ENCODE measurements at places on chromosomes 3 and 15.

GRCh38 chr15:78417754-78418630 lies 20.0 kb upstream of the IREB2 start:
- no peak for DNase-seq

DNA sequence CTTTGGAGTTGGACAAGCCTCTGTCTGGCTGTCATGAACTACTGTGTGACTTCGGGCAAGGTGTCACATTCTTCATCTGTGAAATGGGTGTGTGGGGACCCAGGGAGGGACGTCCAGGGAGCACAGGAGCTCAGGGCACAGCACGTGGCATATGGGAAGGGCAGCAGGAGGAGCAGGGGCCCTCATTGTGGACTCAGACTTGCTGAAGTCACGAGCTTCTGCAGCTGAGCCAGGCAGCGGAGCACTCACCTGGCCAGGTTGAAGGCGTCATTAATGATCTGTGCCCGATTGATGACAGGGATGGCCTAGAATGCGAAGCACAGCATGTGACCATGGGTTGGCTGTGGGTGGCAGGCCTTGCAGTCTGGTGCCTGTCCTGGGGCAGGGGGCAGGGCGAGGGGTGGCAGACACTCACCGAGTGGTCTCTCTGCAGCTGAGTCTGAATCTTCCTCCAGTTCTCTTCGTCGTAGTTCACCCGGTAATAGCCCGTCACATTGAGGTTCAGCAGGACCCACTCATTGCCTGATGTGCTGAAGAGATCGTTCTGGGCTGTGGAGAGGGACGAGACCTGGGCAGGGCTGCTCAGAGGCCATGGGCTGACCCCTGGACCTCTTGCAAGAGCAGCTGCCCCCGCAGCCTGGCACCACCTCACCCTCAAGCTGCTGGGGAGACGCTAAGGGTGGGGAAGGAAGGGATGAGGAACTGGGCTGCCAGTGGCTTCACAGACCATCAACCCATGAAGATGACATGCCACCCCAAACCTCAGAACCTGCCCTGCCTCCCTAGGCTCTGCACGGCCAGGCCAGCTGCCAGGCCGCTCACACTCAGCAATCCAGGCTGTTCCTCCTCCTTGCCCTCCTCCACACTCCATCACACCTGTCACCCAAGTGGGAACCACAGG lies 15.4 kb downstream of the ANPEP start:
- no peak for DNase-seq

DNA sequence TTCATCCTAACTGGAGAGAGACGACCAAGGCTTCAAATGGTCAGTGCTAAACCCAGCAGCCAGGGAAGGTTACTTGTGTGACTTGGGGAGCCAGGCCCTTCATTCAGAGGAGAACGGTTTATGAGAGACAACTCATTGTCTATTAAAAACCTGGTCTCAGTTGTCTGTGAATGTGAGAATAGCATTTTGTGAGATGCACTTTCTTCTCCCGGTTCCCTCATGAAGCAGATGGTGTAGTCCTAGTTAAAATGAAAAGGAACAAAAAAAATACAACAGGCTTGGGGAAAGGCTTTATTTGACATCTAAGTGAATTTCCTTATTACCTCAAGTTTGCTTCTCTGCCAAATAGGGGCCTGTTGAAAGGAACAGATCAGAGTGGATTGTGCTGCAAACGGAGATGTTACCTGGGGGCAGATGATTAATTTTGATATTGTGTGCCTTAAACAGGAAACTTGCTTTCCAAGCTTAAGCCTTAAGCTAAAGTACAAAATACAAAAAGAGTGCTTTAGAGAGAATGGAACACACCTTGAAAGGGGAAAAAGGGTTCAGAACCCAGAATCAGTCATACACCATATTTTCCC lies 202.7 kb upstream of the BHLHE40 start:
- no peak for DNase-seq

DNA sequence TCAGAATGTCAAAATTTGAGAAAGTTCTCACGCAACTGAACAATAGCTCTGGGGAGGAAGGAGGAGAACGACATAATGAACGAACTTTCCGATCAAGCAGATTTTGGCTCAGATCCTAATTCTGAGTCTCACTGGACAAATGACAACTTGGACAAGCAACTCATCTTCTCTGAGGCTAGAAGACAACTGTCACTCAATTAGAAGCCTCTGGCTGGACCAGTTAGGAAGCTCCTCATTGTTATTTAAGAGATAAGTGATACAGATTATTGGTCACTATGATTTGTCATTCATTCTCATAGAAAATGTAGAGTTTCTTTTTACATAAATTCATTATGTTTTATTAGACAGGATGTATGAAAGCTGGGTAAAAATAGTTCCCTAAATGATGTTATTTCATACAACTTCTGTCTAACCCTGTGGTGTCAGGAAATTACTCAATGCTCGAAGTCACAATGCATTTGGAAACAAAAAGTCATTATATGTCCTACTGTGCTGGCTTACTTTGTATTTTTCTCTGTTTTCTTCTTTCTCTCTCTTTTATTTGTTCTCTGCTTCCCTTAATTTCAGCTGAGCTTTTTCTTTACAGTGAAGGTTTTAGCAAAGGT lies 11.0 kb upstream of the C3orf49 start:
- no peak for DNase-seq

- peak; percentile 63 for DNase-seq
Observed at GRCh38 chr15:64681424-64682024, 93.9 kb downstream of the RBPMS2 start.

- DNase-seq: no peak
Observed at GRCh38 chr15:37362414-37362813, 262.1 kb upstream of the MEIS2 start.

GRCh38 chr3:4591669-4592068 lies 98.5 kb downstream of the ITPR1 start:
- DNase-seq: no peak

DNA sequence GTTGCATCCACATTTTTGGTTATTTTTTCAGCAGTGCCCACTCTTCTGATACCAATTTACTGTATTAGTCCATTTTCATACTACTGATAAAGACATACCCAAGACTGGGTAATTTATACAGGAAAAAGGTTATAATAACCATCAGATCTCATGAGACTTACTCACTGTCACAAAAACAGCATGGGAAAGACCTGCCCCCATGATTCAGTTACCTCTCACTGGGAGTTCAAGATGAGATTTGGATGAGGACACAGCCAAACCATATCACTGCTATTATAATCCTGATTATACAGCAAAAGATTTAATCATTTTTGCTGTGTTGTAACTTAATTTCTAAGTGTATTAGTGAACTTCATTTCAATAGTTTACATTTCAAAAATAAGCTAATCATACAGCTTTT lies 6.6 kb downstream of the ZBED2 start:
- peak; percentile 46 for DNase-seq

GRCh38 chr3:184582646-184583577 lies 21.3 kb downstream of the EPHB3 start:
- DNase-seq: peak; percentile 81

DNA sequence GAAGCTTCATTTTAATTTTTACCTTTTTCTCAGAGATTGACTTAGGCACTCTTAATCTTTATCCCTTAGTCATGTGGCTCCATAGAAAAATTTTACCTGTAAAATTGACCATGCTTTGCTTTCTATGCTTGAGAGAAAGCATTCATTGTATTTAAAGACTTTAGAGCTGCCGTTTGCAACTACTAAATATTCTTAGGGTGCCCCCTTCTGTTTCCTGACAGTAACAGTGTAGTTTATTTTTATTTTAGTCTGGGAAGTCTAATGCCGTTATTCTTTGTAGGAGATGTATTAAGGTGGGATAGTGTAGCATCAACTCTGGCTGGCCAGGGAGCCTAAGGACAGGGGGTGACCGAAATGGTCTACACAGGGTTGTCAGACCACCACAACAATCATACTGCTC lies 84.5 kb upstream of the SYNPR start:
- peak; percentile 38 for DNase-seq

GRCh38 chr15:101086394-101087171 lies 165.3 kb downstream of the CHSY1 start:
- no peak for DNase-seq

DNA sequence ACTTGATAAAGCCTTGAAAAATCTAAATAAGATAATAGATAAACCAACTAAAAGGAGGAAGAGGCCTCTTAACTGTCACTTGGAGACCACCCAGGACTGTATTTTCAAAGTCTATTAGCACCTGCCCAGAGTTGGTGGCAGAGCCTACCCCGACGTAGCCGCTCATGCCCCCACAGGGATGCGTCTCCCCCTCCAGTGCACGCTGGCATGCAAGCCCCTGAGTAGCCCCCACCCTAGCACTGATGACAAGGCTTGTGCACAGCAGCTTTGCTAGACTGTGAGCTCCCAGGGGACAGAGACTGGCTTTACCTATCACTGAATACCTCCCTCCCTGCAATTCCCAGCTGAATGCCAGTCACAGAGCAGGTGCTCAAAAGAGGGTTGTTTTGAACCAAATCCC lies 54.1 kb upstream of the HES1 start:
- DNase-seq: no peak

- DNase-seq: peak; percentile 6
Observed at GRCh38 chr3:39808467-39809180, 785 bp upstream of the MYRIP start.

GRCh38 chr15:93862791-93863190 lies 368.6 kb upstream of the MCTP2 start:
- DNase-seq: no peak

GRCh38 chr3:132315851-132316250 lies 1.4 kb upstream of the ACP3 start:
- DNase-seq: no peak

GRCh38 chr3:9098716-9099675 lies 135.7 kb upstream of the RAD18 start:
- DNase-seq: no peak

GRCh38 chr15:43908516-43909050 lies 81.8 kb downstream of the WDR76 start:
- DNase-seq: no peak

DNA sequence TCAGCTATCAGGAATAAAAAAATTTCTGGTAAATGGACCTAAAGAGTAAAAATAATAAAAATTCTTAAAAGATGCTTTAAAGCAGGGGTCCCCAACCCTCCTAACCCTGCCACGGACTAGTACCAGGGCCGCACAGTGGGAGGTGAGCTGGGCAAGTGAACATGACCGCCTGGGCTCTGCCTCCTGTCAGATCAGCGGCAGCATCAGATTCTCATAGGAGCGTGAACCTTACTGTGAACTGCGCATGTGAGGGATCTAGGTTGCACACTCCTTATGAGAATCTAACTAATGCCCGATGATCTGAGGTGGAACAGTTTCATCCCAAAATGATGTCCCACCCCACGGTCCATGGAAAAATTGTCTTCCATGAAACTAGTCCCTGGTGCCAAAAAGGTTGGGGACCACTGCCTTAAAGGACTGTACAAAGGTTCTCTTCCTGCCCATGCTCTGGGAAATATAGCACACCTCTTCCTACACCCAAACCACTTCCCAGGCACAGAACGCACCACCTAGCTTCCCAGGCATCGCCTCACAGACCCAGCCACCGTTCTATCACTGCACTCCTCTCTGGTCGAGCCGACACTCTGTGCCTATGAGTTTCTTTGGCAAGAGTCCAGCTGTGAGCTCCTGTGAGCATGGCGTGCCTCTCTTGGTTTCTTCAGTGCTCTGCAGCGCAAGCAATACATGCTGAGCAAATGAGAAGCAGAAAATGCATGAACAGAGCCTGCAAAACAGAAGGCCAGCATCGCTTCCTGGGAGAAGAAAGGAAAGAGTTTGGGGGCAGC lies 104.9 kb downstream of the OCA2 start:
- no peak for DNase-seq

DNA sequence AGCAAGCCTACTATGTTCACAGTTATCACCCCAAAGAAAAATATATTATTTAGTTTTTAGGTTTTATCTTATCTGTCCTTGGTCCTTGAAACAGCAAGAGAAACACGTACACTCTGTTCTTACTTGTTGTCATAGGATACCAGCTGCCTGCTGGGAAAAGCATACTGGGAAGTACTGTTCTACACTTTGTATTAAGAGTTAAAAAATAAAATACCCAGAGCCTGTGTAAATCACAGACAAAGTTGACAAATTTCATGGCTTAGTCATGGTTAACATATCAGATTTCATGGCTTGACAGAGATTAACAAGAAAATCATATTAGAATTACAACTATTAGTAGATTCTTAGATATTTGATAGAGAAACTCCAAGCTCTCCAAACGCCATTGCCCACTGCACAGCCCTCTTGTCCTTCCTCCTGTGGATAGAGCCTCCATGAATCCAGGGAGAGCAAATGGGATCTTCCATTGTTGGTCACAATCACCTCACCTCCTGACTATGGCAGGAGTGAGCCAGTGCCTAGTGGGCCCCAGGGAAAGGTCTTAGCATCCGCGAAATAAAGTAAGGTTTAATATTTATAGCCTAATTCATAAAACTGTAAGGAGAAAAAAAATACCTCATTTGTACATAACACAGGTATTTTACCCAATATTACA lies 128.1 kb upstream of the WNT5A start:
- DNase-seq: no peak

GRCh38 chr3:174110761-174111160 lies 713.2 kb downstream of the NLGN1 start:
- DNase-seq: no peak

GRCh38 chr3:127684871-127685707 lies 12.3 kb downstream of the ABTB1 start:
- no peak for DNase-seq

- peak; percentile 78 for DNase-seq
Observed at GRCh38 chr15:92810418-92811138, 89.5 kb upstream of the CHD2 start.

GRCh38 chr3:127156338-127157050 lies 36.4 kb upstream of the PRR23E start:
- DNase-seq: no peak

- peak; percentile 72 for DNase-seq
Observed at GRCh38 chr3:160003520-160004128, 15.0 kb downstream of the IL12A start.

GRCh38 chr3:143808030-143808429 lies 40.2 kb downstream of the SLC9A9 start:
- DNase-seq: no peak

GRCh38 chr15:73518180-73518862 lies 75.4 kb downstream of the REC114 start:
- no peak for DNase-seq

DNA sequence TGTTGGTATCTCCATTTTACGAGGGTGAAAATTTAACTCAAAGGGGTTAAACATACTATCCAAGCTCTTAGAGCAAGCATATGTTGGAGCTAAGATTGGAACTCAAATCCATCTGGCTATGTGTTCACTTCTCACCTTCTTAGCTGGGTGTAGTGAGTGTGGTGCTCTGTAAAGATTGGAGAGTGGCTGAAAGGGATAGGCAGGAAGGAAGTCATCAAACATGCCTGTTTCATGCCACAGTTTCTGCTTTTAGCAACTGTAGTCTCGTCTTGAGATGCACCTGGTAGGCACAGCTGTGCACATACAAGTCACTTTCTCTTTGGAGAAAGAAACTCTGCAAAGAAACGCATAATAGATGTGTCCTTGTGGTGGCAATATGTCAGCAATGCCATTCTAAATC lies 189.1 kb upstream of the MDFIC2 start:
- DNase-seq: no peak

DNA sequence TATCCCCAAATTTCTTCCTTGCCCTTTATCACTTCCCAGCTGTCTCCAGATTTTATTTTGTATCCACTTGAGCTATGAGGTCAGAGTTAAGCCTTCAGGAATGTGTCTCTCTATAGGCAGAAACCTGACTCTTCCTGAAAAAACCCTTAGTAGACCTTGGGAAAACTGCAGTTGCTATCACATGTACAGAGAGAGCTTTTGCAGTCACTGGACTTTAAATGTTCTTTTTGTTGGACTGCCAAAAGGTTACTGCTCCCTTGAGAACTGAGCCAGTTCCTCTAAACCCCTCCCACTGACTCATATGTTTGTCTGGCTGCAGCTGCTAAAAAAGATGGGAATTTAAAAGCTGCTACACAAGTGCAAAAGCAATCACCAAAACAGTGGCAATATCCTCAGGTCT lies 169.1 kb upstream of the CCDC54 start:
- DNase-seq: peak; percentile 96

All from fibroblast of skin of back (primary cell).